ENCODE measurements at places on chromosomes 4 and X.

DNA sequence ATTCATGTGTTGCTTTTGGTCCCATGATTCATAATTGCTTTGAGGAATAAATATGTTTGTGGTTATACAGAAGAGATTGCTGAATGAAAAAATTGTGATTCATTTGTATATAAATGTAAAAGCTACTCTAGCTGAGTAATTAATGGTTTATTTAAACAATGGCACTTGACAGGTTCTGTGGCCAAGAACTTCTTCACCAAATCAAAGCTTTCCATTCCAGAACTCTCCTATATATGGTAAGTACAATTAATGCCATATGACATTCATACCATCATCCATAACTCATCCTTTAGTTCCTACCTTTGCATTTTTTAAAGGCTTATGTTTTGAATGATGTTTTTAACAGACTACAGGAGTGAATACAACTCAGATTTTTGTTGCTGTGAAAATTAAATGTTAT, 105.8 kb downstream of the REPS2 start:
- no peak for DNase-seq

GRCh38 chr4:89496851-89497250, 189.3 kb upstream of the GPRIN3 start:
- no peak for DNase-seq

DNA sequence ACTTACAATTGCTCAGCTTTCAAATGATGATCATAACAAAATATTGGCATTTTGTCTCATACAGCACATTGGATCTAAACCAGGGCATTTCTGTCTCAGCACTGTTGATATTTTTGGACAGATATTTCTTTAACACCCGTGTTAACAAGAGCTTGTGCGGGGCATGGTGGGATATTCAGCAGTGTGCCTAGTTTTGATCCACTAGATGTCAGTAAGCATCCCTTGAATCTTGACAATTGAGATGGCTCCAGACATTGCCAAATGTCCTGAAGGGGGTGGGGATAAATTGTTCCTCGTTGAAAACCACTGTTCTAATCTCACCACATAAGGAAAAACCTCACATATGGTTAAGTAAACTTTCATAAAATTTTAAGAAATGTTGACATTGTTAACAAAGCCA, 806.3 kb downstream of the STIM2 start:
- no peak for DNase-seq

- DNase-seq, result no peak
These were observed 53.7 kb downstream of the THAP9 start for GRCh38 chr4:82954212-82954611.

DNA sequence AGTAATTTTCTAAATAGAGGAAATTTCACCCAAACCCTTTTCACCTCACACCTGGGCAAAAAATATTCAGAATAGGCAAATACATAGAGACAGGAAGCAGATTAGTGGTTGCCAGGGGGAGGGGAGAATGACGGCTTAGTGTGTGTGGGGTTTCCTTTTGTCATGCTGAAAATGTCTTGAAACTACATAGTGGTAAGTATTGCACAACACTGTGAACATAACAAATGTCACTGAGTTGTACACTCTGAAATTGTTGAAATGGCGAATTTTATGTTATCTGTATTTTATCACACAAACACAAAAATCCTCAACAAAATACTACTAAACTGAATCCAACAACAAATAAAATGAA, 60.7 kb upstream of the PLAC1 start:
- no peak for DNase-seq

DNA sequence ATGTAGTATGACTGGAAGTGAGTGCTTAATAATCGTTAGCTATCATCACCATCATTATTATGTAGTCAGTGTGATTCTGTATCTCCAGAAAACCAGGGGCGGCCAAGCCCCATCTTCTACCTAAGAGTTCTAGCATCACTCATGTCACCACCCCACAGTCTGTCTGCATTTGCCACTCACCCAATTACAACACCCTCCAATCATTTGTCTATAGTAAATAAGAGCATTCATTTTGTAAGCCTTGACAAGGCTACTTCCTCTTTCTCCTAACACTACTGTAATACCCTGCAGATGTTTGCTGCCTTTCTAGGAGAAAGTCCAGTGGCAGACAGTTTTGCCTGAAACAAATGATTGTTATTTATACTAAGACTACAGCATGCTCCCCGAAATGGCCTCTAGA, 15.8 kb upstream of the IL21 start:
- no peak for DNase-seq

GRCh38 chr4:81503586-81503985, 31.9 kb upstream of the RASGEF1B start:
- DNase-seq, result no peak

- DNase-seq, result no peak
These were observed 11.9 kb upstream of the VSIG1 start for GRCh38 chrX:108032944-108033343.
